ENCODE measurements at places on chromosomes 16 and 17. TPM values are rescaled to one million over a fixed set of nuclear protein-coding genes. Genes with fewer than 3 reads are reported as not detected.

The MEIOB gene
- not detected for total RNA-seq

The FAM20A gene
- 0.59 TPM for total RNA-seq

The KRTAP3-2 gene
- total RNA-seq, result not detected

The ARL5C gene
- total RNA-seq, result not detected

The EFCAB13 gene
- 21.5 TPM for total RNA-seq

DNA sequence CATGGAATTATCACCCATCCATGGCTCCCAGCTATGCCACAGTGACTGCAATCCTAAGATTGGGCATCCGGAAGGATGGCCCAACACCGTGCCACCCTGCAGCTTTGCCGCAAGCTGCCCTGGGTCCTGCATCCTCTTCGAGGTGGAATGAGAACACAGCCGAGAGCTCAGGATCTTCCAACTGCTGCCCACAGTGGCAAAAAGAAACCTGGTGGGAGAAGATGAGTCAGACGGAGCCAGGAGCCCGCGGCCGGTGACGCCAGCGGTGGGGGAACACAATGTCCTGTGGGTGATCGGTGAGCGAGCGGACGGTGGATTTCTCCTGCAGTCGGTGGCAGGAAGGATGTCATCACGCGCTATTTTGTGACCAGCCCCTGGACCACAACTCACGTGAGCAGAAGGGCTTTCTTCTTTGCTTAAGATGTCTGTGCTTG, 20.1 kb downstream of the CD7 start:
- peak overlapping the region; percentile 85 for H3K27ac ChIP-seq
- H3K4me1 ChIP-seq, result peaks cover 63% of the 10 kb centered on the region
- DNase-seq, result peak; percentile 57
- H3K36me3 ChIP-seq, result peaks cover 47% of the 10 kb centered on the region

GRCh38 chr17:38508954-38509771, 80.9 kb downstream of the ARHGAP23 start:
- no peaks in the 10 kb centered on the region for H3K27me3 ChIP-seq
- DNase-seq, result peak; percentile 52

Measured in Calu3 (cell line).